ENCODE measurements at places on chromosomes 13 and 19. TPM values are rescaled to one million over a fixed set of nuclear protein-coding genes. Genes with fewer than 3 reads are reported as not detected.

The IL4I1 gene
- 0.83 TPM for total RNA-seq

The ATG4D gene
- 29.1 TPM for total RNA-seq

The MEIOSIN gene
- total RNA-seq, result not detected

The RFX2 gene
- total RNA-seq, result 4.1 TPM

- no peak overlapping the region for H3K27ac ChIP-seq
- H3K4me3 ChIP-seq, result no peak overlapping the region
- H3K4me1 ChIP-seq, result no peaks in the 10 kb centered on the region
Observed at GRCh38 chr19:19335408-19336158, 15.0 kb downstream of the MAU2 start.

DNA sequence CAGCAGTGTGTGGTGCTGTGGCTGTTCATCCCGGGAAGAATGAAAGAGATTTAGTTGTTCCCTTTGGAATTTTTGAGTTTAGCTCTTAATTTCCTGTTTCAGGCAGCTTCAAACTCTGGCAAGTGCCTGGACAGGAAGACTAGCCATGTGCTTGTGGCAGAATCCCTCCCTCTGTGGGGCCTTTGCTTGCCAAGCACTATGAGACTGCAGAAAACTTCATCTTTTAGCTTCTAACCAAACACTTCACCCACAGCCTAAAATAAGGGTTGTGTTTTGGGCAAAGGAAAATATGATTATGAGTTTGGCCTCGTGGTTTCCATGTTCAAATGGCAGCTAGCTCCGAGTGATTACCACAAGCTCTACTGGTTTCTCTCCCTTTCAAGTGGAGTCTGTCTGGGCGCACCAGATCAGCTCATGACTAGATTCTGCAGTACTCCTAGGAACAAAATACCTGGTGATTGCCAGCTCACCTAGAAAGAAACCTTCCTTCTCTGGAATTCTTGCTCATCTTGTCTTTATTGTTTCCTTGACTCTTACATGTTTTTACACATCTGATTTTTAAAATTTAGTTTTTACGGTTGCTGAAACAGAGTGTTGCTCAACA is 707.5 kb downstream of the SLITRK6 start:
- H3K27ac ChIP-seq, result no peak overlapping the region
- no peak overlapping the region for H3K4me3 ChIP-seq
- H3K36me3 ChIP-seq, result no peaks in the 10 kb centered on the region
- H3K4me1 ChIP-seq, result no peaks in the 10 kb centered on the region
- DNase-seq, result no peak

DNA sequence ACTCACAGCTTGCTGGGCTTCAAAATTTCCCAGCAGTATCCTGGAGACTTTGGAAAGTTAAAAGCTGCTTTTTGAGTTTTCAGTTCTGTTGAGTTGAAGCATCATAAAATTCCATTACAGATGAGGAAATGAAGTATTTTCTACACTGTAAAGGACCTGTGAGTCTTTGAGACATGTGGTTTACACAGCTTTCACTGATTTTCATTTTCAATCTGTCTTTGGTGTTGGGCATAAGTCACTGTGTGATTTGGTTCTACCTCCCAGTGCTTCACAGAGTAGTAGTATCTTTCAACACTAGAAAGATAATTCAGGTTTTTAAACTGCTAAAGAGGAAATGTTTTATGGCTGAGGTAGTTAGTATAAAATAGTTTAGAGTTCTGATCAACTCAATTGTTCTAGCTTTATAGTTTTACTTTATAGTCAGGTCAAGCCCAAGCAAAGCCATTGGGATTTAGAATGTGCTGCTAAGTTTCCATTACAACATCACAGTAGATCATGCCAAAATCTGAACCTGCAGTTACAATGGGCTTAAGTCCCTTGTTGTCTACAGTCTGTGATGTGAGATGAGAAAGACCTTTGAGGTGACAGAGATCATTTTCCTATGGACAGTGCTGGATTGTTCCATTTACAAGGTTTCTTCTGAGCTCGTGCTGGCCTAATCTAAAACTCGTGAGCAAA is 161.6 kb downstream of the FLT1 start:
- no peak overlapping the region for H3K4me3 ChIP-seq
- H3K4me1 ChIP-seq, result peaks cover 4% of the 10 kb centered on the region
- H3K36me3 ChIP-seq, result no peaks in the 10 kb centered on the region
- no peak overlapping the region for H3K27ac ChIP-seq

GRCh38 chr13:103883164-103883563 is 816.9 kb upstream of the SLC10A2 start:
- DNase-seq, result peak; percentile 71
- H3K27ac ChIP-seq, result no peak overlapping the region
- no peaks in the 10 kb centered on the region for H3K36me3 ChIP-seq
- no peak overlapping the region for H3K4me3 ChIP-seq
- no peaks in the 10 kb centered on the region for H3K4me1 ChIP-seq

- H3K27me3 ChIP-seq, result no peaks in the 10 kb centered on the region
- peak overlapping the region; percentile 62 for H3K27ac ChIP-seq
- H3K4me1 ChIP-seq, result peaks cover 51% of the 10 kb centered on the region
Observed at GRCh38 chr19:2239771-2240770, 3.4 kb downstream of the SF3A2 start.

DNA sequence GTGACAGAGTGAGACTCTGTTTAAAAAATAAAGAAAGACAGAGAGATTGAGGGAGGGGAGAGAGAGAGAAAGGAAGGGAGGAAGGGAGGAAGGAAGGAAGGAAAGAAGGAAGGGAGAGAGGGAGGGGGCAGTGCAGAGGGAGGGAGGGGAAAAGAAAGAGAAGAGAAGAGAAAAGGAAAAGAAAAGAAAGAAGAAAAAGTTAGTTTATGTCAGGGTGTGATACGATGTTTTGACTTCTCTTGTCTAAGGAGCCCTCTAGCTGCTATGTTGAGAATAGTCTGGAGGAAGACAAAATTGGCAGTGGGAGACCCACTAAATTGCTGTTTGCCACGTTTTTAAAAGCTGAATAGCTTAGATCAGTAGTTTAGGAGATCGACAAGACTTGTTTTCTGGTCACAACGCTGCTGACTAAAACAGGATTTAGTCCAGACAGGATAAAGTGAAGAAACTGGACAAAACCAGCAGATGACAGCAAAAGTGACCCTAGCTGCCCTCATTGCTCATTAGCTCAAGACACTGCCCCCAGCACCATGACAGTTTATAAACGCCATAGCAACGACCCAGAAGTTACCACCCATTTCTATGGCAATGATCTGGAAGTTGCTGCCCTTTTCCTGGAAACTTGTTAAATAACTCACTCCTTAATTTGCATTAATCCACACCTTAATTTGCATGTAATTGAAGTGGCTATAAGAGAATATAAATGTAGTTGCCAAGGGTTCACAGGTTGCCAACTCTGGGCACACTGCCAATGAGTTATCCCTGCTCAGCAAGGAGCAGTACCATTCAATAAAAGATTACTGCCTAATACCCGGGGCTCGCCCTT is 11.1 kb downstream of the TEX101 start:
- H3K4me1 ChIP-seq, result no peaks in the 10 kb centered on the region
- H3K27me3 ChIP-seq, result no peaks in the 10 kb centered on the region
- H3K4me3 ChIP-seq, result no peak overlapping the region

DNA sequence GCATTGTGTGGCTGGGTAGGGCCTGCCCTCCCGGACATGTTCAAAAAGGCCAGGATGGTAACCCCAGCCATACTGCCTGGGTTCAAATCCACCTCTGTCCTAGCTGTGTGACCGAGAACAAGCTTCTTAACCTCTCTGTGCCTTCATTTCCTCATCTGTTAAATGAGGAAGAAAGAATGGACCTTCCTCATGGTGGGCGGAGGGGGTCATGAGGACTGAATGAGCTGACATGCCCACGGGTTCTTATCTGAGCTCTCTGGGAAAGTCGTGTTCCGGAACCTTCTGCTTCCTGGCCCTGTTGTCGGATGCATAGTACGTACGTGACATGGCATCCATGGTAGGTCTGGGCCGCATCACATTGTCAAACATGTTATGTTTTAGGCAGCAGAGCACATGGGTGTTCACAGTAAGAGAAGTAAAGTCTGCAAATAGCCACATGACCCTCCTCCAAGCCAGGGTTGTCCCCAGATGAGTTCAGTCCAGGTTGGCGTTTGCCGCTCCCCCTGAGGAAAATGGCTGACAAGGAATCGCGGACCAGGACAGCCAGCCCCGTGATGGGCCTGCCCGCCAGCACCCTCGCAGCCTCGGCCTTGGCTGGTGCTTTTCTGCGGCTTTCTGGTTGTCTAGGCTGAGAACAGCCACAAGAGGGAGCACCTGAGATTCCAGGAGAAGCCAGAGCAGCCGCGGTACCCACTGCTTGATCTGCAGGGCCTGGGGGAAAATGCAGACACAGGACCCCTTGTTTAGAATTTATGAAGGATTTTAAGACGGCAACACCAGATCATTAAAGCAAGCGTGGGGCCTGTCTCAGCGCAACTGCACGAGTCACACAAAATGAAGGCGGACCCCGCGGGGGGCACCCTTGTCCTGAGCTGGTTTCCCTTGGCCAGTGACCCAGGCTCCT is 2.4 kb upstream of the NTN5 start:
- no peak overlapping the region for H3K27ac ChIP-seq
- no peaks in the 10 kb centered on the region for H3K36me3 ChIP-seq
- peaks cover 6% of the 10 kb centered on the region for H3K4me1 ChIP-seq
- no peak overlapping the region for H3K4me3 ChIP-seq

DNA sequence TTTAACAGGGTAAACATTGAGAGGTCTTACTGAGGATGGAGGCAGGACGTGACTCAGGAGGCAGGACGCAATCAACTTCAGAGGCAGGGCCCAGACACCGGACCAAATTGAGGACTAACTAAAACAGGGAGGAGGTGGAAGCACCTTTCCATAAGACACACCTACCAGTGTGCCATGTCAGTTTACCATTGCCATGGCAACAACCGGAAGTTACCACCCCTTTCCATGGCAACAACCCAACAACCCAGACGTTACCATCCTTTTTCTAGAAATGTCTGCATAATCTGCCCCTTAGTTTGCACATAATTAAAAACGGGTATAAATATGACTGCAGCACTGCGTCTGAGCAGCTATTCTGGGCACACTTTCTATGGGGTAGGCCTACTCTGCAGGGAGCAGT is 53.5 kb upstream of the SOX21 start:
- DNase-seq, result no peak
- H3K36me3 ChIP-seq, result no peaks in the 10 kb centered on the region
- H3K27me3 ChIP-seq, result no peaks in the 10 kb centered on the region
- H3K4me3 ChIP-seq, result no peak overlapping the region

GRCh38 chr13:79749566-79749965 is 268.6 kb downstream of the NDFIP2 start:
- H3K27ac ChIP-seq, result peak overlapping the region; percentile 61
- H3K27me3 ChIP-seq, result no peaks in the 10 kb centered on the region
- DNase-seq, result no peak
- H3K36me3 ChIP-seq, result no peaks in the 10 kb centered on the region
- H3K4me3 ChIP-seq, result no peak overlapping the region

- H3K36me3 ChIP-seq, result no peaks in the 10 kb centered on the region
- DNase-seq, result peak; percentile 67
- peak overlapping the region; percentile 9 for H3K27ac ChIP-seq
- H3K27me3 ChIP-seq, result no peaks in the 10 kb centered on the region
- no peak overlapping the region for H3K4me3 ChIP-seq
- H3K4me1 ChIP-seq, result peaks cover 13% of the 10 kb centered on the region
Observed at GRCh38 chr19:30896554-30896953, 452.7 kb downstream of the TSHZ3 start.

DNA sequence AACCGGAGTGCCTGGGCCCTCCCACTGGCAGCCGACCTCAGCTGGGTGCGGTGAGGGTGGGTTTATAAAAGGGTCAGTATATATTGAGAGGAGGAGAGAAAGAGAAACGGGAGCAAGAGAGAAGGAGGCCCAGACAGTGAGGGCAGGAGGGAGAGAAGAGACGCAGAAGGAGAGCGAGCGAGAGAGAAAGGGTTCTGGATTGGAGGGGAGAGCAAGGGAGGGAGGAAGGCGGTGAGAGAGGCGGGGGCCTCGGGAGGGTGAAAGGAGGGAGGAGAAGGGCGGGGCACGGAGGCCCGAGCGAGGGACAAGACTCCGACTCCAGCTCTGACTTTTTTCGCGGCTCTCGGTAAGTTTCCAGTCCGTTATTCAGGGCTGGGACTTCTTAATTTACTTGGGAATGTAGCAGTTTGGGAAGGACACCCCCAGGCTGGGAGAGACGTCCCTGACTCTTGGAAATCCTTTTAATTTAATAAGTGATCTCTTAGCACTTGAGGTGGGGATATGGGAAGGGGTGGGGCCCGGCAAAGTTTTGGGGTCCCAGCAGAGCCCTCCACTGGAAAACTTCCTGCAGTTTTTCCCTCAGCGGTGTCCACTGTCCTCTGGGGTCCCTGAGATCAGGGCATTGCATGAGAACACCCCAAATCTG is at the start of gene EMP3:
EMP3 (plus strand) TSS at position 288 of the 646 bp plus-strand sequence. CDS start 1,293 bp downstream, outside the sequence.
- no peaks in the 10 kb centered on the region for H3K36me3 ChIP-seq
- H3K4me1 ChIP-seq, result peaks cover 53% of the 10 kb centered on the region
- H3K27ac ChIP-seq, result peak within 1 kb of the TSS; percentile 87
- H3K27me3 ChIP-seq, result no peaks in the 10 kb centered on the region
- DNase-seq, result peak; percentile 81

DNA sequence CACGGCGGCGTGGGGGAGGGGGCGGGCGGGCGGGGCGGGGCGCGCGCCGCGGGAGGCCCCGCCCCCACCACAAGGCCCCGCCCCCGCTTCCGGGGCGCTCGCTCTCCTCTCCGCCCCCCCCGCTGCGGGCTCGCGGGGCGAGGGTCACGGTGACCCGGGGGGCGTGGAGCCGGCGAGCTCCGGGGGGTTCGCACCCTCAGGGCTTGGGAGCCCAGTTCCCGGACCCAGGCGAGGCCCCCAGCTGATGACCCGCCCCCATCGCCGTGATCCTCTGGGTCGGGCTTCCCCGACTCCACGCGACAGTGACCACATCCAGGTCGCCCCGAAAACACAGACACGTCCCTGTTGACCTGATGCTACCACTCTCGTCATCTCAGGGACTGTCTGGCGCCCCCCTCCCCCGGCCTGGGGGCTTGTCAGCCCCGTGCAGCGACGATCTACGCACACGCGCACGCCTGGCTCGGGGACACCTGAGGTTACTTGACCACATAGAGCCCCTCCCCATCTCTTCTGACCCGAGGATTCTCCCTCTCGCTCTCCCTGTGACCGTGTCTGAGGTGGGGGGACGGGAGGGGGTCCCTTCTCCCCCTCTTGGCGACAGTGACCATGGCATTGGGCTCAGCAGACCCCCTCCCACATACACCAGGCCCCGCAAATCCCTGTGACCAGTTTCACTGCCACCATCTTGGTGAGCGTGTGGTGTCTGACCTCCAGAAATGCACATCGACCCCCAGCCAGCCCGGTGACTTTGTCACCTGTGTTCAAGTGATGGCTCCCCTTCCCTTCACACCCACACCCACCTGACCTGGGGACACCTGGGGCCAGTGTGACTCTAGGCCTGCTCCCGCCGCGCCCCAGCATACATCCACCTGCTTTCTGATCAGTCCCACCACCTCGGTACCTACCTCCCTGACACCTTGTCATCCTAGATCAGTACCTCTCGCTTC is 670 bp downstream of the MAP2K7 start:
- H3K4me1 ChIP-seq, result peaks cover 25% of the 10 kb centered on the region
- no peaks in the 10 kb centered on the region for H3K27me3 ChIP-seq
- H3K36me3 ChIP-seq, result peaks cover 11% of the 10 kb centered on the region

DNA sequence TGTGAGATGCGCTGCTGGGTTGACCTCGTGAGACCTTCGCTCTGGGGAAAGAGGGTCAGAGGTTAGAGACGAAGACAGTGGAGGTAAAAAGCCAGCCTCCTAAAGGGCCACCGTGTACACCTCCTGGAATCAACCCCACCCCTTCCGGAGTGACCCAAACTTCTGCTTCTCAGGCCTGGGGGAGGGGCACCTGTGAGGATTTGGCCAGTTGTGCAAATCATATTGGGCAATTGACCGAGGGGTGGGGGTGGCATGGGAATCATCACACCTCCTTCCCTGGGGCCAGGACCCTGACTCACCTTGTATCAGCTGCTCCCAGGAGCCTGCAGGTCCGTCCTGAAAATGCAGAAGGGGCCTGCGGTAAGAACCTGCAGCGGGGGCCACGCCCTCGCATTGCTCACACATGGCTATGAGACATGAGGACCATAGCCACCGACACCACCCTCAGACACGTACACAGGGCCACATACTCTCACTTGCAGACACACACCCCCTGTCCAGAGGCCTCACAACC is 2.8 kb downstream of the TNFSF14 start:
- no peaks in the 10 kb centered on the region for H3K4me1 ChIP-seq
- H3K27ac ChIP-seq, result no peak overlapping the region
- no peak overlapping the region for H3K4me3 ChIP-seq
- H3K36me3 ChIP-seq, result no peaks in the 10 kb centered on the region
